ENCODE measurements at places on chromosomes 7 and 10.

GRCh38 chr10:130044067-130045061 lies 66.3 kb downstream of the C10orf143 start:
- no peak for DNase-seq

DNA sequence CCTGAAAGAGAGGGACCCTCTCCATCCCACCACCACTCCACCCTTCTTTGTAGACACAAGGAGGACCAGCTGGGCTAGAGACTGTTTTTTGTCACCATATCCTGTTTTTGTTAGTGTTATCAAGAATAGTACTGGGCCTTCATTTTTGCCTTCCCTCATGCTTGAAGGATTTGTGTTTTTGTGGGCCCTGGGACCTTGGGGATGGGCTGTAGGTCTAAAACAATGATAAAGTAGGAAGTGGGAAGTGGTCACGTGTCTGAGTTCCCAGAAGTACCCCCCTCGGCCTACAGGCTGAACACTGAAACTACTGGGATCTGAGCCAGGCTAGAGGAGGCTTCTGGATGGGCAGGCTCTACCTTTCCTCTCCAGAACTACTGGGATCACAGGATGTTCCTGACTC lies 8.9 kb downstream of the AGFG2 start:
- no peak for DNase-seq

GRCh38 chr7:140159497-140159896 lies 17.3 kb downstream of the KDM7A start:
- DNase-seq = no peak

DNA sequence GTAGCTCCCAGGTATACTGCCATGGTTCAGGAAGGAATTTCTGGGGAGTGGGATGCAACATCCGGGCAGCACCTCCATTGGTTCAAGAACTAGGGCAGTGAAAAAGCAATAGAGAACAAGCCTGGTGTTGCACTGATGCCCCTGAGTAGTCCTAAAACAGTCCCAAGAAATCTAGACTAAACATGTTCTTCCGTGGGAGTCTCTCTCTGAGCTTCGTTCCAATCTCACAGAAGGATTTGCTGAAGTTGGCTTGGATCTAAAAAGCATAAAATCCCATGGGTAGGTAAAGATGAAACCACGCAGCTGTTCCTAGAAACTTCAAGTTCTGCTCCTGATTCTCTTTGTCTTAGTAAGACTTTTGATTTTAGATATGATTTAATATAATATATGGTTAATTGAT lies 154.5 kb downstream of the PLXDC2 start:
- no peak for DNase-seq

DNA sequence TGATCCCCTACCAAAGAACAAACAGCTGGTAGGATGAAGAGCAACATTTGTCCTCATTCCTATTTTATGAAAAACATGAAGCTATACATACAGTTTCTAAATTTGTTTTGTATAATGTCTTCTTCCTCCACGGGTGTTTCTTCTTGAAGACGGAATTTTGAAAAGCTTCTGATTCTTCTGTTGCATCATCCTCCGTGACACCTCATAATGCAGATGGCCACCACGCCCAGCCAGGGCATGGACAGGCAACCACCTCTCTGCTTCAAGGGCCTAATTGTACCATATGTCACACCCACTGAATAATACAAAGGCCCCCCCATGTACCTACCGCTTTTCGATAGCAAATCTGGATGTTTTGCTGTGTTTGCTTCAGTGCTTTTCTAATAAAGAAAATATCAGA lies at the start of gene SUN3:
Gene SUN3, minus strand, starts transcription at position 170 of the 400 bp plus-strand sequence. Its CDS starts 169 bp downstream, at position 1.
- DNase-seq = no peak

GRCh38 chr10:422241-422640 lies 267.2 kb downstream of the DIP2C start:
- DNase-seq = no peak

- no peak for DNase-seq
Observed at GRCh38 chr7:121102619-121103018, 114.1 kb downstream of the CPED1 start.

GRCh38 chr7:37449621-37450020 lies 957 bp upstream of the ELMO1 start:
- no peak for DNase-seq

DNA sequence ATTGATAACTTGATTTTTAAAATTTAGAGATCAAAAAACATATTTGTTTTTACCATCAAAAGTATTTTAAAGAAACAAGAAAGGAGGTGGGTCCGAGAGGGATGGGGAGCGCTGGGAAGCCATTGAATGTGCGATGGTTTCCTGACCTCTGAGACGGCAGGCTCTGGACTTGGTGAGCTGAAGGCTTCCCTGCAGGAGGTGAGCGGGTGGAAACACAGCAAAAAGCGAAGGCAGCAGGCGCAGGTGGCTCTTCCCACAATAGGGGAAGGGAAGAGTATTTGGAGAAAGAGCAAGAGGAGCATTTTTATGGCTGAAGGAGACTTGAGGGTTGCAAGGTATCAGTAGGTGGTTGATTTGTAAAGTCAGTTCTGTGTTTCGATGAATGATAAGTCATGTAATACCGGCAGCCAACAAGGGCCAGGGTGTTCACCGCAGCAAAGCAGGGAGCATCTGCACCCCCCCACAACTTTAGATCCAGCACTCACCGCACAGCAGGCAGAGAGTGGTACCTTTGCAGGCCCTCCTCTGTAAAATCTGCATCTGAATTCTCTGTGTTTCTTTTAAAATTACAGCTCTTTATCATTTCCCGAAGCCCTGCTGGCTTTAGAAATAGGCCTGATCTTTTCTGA lies 10.5 kb downstream of the C10orf53 start:
- no peak for DNase-seq

DNA sequence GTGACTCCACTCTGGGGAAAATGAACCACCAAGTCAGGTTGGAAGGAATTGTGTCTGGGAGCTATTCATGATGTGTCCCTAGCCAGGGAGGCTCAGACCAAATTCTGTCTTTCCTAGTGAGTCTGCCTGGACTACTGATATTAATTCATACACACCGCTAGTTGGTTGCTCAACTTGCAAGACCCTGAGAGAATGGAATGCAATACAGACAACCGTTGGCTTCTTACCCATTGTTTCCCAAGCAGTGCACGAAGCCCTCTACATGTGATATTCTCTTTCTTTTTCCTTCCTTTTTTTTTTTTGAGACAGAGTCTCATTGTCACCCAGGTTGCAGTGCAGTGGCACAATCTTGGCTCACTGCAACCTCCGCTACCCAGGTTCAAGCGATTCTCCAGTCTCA lies 19.4 kb upstream of the SRGN start:
- no peak for DNase-seq

DNA sequence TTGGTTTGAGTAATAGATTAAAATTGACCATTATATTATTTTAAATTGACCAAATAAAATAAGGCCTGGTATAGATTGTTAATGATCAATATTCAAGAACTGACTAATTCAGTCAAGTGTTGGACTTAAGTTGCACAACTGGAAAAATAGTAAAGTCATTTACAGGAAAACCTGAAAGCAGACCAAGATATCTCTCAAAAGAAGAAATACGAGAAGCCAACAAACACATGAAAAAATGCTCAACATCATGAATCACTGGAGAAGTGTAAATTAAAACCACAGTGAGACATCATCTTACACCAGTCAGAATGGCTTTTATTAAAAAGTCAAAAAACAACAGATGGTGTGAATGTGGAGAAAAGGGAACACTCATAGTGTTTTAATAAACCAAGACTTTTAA lies 80.4 kb upstream of the MALRD1 start:
- DNase-seq = no peak

- no peak for DNase-seq
Observed at GRCh38 chr7:158285383-158285770, 302.2 kb downstream of the PTPRN2 start.

- peak; percentile 42 for DNase-seq
Observed at GRCh38 chr7:105675934-105676371, 94.7 kb upstream of the EFCAB10 start.

- DNase-seq = no peak
Observed at GRCh38 chr10:99628923-99629624, 8.8 kb upstream of the SLC25A28 start.

GRCh38 chr7:100170101-100170897 lies 1.9 kb upstream of the GAL3ST4 start:
- DNase-seq = no peak
